Activated naive CD8-positive, alpha-beta T cell treated with anti-CD3 and anti-CD28 coated beads for 36 hours (primary cell): ENCODE measurements at places on chromosomes 7 and 10.

GRCh38 chr10:63478564-63478963, 12.8 kb upstream of the JMJD1C start:
- DNase-seq, result no peak

GRCh38 chr10:75726522-75727483, 295.4 kb downstream of the LRMDA start:
- no peak for DNase-seq

DNA sequence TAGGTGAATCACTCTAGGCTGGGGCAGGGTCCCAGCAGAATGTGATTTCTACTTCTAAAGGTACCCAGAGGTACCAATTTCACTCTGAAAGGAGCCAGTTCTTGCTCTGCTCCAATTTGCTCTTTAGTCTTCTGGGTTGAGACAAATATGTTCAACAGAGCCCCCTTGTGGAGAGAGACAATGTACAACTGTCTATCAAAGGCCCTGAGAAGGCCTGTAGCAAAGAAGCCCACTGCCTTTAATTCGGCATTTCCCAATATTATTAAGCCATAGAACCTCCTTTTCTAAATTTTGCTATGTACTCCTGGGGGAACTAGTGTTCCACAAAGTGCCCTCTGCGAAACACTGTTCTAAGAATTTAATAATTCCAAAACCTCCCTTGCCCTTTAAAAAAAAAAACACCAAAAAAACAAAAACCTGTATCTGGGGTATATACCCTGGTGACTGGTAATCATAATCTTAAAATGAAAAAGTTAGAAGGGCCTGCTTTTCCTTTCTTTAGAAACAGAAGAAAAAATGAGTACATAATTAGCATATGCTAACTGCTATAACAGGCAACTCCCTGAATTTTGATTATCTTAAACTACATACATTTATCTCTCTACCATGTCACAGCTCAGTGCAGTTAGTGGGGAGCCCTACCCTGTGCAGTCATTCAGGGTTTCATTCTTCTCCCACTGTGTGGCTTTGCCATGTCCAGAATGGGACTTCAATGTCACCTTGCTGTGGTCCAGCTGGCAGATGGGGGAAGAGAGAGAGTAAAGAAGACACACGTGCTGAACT, 160.9 kb upstream of the BMPER start:
- no peak for DNase-seq

DNA sequence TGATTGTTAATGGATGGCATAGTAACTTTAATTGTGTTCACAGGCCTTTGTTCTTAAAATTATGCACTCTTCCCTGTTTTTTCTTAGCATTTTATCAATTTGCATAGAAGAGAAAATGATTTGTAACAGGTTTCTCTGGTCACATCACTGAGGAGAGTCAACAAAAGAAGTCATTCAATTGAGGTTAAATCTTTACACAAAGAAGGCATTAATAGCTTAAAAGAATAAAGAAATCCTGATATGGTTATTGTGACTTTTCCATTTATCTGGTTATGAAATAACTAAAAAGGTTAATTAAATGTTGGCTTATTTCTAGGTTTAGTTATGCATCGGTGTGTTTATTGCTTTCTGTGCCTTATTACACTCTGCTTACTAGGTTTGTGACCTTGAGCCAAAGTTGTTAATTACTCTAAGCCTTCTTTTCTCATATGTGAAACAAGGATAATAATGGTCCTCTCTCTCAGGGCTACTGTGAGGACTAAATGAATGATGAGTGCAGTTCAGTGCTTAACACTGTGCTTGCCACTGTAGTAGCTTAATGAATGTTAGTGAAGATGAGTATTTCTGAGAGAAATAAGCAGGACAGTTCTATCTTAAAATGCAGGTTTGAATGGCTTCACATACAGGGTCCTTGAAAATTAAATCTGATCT, 12.1 kb downstream of the BMPR1A start:
- DNase-seq, result no peak

DNA sequence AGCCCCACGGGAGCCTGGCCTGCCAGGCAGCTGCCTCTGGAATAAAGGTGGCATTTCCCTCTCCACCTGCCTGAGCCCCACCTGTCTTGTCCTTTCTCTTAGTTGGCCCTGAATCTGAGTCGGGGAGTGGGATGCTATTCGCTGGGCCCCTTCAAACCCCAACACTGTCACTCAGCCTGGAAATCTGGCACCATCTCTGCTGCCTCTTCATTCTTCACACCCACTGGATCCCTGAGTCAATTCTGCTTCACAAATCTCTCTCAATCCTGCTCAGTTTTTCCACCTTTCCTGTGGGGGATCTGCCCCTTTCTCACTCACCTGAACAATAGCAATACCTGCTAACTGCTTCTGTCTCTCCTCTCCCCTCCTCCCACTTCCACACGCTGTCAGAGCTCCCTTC, 10.6 kb downstream of the CRTAC1 start:
- no peak for DNase-seq

DNA sequence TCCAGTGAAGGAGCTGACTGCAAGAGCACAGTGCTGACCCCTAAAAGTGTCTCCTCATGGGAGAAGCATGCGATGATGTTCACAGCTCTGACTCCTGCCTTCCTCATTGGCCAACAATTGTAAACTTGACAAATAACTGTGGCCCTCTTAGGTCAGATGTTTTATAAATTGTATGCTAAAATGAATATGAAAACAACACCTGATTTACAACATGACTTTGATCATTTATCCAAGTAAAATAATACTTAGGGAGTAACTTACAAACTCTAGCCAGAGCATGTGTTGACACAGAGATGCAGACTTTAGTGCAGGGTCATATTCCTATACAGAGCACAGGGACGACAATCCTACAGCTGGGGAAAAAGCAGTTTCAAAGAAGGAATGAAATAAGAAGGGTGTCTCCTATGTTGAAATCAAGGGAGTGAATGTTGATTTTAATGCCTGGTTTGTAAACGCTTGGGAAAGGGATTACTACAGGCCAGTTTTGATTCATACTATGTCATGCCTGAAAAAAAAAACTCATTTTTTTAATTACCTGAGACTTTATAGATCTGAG, 391.4 kb upstream of the AKR1E2 start:
- DNase-seq, result no peak

- DNase-seq, result no peak
Observed at GRCh38 chr10:111131168-111131799, 54.5 kb downstream of the ADRA2A start.

- DNase-seq, result peak; percentile 41
Observed at GRCh38 chr10:97640868-97641811, 669 bp downstream of the PI4K2A start.

GRCh38 chr7:80675090-80675489, 36.6 kb downstream of the CD36 start:
- no peak for DNase-seq

DNA sequence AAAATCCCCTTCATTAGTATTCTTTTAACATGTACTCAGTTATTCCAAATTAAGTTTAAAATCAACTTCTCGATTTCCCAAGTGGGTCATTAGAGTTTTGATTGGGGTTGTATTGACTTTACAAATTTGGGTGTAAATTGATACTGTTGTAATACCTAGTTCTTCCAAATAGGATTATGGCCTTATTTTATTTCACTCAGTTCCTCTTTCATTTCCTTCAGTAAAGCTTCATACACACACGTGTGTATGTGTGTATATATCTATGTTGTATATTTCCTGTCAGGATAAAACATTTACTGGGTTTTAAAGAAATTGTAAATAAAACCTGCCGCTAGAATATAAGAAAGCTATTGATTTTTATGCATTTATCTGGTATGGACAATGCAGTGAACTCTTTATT, 15.9 kb downstream of the YME1L1 start:
- DNase-seq, result no peak

DNA sequence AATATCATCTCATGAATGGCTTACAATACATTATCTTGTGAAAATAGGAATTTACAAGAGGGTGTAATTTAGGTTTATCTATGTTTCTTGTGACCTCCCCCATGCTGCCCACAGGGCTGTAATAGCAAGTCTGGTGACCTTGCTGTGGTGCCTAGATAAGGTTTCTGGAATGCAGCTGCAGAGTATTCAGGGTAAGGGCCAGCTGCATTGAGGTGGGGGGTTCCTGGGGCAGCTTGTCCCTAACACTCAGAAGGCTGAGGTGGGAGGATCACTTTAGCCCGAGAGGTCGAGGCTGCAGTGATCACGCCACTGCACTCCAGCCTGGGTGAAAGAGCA, 5.3 kb upstream of the DHTKD1 start:
- DNase-seq, result no peak

DNA sequence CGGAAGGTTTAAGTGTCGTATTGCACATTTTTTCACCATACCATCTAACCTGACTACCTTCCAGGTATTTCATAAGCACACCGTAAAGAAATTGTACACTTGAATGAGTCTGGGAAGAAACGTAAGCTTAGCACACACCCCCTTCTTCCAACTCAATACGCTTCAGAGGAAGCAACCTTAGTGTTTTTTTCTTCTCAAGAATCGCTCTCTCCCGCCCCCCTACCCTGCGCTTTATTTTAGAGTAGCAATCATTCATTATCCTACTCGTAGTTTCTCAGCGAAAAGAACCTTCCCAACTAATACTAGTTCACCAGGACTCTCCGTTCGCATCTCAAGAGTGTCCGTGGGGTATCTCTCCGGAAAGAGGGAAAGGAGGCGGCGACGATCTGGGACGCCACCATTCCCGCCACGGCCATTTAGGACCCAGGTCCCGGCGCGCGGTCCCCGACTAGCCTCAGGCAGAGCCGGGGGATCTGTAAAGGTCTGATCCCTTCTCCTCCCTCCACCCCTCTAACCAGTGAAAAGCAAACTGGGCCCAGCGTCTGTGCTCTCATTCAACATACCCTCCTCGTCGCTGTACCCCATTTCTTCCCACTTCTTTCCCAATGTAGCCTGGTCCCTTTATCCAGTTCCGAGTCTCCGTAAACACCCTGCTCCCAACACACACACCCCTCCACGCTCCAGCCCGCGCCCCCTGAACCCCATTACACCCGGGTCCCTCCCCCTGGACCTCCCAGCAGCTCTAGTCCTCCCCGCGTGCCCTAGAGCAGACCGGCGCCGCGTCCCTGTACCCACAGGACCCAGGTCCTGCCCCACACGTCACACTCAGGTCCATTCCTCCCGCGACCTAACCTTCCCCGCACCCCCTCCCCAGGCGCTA, 16.0 kb downstream of the MYOZ1 start:
- no peak for DNase-seq

GRCh38 chr7:99072126-99072525, 71.8 kb downstream of the SMURF1 start:
- no peak for DNase-seq

- DNase-seq, result no peak
Observed at GRCh38 chr10:57921140-57921539, 346.6 kb downstream of the IPMK start.

DNA sequence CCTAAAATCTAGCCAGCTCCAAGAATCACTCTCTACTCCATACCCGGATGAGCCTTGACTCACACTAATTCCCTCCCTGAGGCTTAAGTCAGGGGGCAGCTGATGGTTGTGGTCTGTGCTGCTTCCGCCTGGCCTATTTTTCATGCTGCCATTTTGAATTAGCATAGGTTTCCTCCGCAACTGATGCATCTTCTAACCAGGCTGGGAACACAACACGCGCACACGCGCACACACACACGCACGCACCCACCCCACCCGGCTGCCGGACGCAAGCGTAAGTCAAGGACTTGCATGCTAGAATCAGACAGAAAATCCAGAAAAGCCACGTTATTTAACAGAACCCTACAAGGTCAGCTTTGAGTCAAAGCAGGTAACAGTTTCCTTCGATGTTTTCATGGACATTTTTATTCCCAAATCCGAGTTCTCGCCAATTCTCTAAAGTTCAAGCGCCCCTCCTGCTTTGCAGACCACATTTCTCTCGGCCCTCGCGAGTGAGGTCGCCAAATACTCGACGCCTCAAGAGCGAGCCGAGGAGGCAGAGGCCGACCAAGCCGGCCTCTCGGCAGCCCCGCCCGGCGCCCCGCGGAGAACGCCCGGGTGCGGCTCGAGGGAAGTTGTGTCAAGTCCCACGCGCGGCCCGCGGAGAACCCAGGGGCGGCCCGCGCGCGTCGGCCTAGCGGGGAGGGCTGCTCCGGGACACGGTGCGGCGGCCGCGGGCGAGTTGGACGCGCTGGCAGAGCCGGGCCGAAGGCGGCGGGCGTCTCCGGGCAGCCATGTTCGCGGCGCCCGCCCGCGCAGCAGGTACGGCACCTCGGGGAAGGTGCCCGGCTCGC, 961 bp downstream of the SCRN1 start:
- DNase-seq, result peak; percentile 36

DNA sequence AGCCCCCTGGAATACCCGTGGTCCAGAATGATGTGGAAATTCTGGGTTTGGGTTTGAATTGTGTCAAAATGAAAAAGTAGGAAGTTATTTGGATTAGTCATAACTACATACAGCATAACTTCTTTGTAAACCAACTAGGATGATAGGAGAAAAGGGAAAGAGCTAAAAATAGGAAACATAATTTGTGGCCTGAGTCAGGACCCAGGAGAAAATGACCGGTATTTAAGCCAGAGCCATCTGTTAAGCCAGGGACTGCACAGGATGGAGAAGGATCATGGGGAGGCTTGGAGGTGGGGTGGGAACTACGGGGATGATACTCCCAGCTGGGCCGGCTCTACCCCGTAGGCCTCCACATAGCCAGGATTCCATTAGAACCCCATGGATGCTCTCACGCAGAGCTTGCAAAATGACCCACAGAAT, 98.6 kb downstream of the MYOF start:
- DNase-seq, result no peak

GRCh38 chr7:101941481-101942383, 124.3 kb downstream of the CUX1 start:
- no peak for DNase-seq

- DNase-seq, result no peak
Observed at GRCh38 chr10:67678335-67678974, 17.5 kb downstream of the CTNNA3 start.

DNA sequence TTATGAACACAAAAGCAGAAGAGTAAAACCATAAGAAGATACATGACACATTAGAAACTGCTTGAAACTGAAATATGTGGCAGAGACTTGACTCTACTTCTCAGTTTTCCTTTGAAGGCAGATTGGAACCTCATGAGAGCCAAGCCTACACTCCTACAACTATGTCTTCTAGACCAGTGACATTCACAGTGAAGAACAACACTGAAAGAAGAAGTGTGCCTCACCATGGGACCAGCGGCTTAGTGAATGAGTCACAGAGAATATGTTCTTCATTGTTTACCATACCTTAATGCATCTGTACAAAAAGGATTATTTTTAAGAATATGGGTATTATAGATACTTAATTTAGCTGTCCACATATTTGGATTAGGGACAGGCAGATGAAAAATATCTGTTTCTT, 248.3 kb downstream of the CDC14C start:
- no peak for DNase-seq

DNA sequence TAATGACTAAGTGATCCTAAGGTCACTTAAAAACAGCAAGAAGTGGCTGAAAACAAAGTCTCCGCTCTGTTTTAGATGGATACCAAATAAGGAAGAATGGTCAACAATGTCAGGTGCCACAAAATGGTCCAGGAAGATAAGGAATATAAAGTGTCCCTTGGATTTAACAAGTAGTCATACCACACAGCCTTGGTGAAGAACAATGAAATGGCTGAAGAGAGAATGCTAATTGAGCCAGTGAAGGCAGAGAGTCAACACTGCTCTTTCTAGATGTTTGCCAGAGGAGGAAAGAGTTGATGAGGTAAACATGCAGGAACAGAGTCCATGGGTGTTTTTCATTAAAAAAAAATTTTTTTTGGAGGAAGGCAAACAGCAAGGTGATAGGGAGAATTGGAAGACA, 2.1 kb upstream of the CASD1 start:
- no peak for DNase-seq

- no peak for DNase-seq
Observed at GRCh38 chr7:139681812-139682135, 96.0 kb downstream of the HIPK2 start.

GRCh38 chr7:906776-907157, 30.4 kb downstream of the GET4 start:
- DNase-seq, result no peak
